C1 segment of cervical spinal cord (tissue), 14 donors: ENCODE measurements at places on chromosomes 12 and 14.

DNA sequence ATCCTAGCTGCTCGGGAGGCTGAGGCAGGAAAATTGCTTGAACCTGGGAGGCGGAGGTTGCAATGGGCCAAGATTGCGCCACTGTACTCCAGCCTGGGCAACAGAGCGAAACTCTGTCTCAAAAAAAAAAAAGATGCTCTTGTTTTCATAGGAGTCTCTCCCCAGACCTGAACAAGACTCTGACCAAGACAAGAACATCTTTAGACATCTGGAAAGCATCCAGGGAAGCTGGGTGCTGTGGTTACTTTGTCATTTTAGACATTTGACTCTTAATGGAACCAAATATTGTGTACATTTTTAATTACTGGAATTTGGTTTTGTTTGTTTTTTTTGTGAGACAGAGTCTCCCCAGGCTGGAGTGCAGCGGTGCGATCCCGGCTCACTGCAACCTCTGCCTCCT lies 21.1 kb upstream of the ATF1 start:
- no peak for DNase-seq

DNA sequence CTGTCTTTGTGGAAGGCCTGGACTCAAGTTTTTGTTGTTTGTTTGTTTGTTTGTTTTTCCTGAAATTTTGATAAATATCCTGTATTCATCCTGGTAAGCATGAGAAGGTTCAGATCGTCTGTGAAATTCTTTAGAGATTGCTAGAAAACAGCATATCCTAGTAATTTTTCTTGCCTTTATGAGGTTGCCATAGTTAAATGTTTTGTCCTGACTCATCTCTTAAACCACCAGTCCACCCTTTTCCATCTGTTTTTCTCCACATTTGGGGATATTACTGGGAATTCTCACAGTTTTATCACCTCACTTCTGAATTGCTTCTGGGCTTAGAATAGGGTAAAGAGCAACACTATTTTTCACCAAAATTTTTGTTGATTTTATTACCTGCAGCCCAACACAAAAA lies 248.3 kb downstream of the FBXL14 start:
- no peak for DNase-seq

GRCh38 chr12:105423921-105424320 lies 93.4 kb downstream of the C12orf75 start:
- DNase-seq, result no peak

DNA sequence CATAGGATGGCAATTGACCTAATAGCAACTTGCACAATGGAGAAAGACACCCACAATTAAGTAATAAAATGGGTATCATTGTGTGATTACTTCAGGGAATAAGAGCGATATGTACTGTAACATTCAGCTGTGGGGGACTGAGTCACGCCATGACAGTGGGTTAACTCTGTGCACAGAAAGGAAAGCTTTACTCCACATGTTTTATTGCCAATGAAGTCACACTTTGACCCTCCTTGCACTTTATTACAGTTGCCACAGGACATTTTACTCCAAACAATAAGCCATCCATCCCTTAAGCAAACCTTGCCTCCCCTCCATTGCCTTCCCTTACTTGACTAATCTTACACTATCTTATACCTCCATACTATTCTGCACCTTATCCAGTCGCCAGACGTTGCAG lies 403.1 kb downstream of the VRK1 start:
- DNase-seq, result no peak

DNA sequence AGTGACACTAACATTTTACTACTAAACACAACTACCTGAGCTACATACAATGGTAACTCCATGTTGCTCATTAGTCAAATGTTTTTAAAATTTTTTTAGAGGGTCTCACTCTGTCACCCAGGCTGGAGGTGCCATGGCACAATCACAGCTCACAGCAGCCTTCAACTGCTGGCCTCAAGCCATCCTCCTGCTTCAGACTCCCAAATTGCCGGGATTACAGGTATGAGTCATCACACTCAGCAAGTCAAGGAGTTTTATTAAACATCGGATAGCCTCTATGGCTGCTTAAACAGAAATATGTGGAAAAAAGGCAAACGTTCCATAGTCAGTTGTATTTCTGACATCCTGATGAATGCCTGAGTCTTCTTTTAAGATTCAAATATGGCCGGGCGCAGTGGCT lies 11.1 kb upstream of the NPFF start:
- no peak for DNase-seq

DNA sequence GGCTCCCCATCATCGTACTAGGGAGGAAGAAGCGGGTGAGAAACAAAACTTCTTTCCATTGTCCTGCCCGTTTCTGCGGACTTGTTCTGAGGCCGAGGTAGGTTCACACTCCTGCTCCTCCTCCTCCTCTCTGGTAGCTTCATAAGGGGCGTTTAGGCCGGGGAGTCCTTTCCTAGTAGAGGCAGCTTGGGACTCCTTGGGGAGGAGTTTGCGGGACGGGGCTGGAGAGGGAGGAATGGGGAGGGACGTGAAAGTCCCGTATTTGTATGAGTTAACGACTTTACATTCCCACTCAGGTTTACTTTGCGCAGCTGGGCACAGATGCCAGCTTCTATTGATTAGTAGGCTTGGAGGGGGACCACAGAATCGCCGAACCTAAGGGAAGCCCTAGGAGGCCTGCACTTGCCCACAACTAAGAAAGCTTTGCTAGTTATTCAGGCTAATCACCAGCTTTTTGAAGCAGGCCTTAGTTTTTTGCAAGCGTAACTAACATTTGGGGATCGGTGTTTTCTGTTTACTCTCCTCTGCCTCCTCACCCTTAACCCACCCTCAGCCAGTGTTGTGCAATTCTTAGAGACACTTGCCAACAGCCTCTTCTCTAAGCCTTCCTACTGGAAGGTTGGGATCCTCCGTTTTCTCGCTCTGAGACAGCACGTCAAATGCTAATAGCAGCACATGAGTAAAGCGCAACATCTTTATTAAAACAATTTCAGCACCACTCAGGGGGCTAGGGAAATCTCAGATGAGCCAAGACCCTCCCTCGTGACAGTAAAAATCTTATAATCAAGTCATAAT lies 499 bp downstream of the RNASE4 start:
- DNase-seq, result no peak

DNA sequence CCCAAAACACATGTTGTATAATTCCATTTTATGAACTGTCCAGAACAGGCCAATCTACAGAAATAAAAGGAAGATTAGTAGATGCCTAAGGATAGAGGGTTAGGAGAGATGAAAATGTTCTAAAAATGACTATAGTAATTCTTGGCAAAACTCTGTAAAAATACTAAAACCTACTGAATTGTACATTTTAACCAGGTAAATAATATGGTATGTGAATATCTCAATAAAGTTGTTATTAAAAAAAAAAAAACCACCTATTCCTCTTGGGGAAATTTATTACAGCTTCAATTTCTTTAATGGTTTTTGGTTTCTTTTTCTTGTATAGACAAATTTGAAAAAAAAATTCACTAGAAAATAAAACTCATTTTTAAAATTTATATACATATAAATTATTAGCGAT lies 33.2 kb downstream of the YAF2 start:
- DNase-seq, result no peak

DNA sequence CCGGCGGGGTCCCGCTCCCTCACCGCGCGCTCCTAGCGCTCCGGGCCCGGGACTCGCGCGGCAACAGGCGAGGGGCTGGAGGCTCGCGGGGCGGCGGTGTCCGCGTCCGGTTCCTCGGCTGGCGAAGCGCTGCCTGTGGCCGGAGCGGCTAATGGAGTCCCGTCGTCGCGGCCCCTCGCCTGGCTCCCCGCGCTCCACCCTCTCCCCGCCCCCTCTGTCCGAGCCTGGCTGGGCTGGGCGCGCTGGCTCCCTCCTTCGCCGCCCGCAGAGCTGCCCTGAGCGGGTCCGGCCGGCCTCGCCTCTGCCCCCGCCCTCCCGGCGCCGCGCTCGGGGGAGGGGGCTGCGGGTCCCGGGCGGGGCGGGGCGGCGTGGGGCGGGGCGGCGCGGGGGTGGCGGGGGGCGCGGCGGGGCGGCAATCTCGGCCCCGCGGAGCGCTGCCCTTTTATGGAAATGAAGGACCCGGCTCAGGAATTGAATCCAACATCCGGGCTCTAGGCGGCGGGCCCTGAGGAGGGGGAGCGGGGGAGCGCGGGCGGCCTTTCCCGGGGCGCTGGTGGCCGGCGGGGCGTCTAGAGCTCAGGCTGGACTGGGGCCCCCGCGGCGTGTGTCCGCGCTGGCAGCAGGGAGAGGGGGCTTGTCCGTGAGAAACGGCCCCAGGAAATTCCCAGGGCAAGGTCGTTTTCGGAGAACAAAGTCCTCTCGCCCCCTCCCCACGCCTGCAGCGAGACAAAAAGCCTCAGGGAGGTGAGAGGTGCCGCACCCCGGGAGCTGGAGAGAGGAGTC lies at the start of gene FERMT2:
Gene FERMT2 (minus strand): TSS at position 153 of the 783 bp plus-strand sequence. CDS start 482 bp downstream, outside the sequence.
- DNase-seq, result peak; percentile 84

DNA sequence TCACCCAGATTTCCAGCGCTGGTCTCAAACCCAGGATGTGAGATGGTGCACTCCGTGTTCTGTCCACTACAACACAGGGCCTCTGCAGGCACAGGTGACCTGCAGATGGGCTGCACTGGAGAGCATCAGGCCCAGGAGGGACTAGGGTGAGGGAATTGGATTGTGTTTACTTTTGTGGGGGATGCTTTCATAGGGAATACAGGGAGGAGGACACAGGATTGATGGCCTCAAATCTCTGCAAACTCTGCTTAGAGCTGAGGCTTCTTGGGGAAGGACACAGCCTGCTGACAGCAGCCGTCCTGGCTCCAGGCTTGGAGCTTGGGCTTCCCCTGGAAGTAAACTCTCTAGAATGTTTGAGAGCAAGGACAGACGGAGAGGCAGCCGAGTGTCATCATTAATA lies 57.1 kb downstream of the NTF3 start:
- DNase-seq, result no peak

GRCh38 chr14:45698462-45699134 lies 445.6 kb upstream of the MIS18BP1 start:
- DNase-seq, result no peak

- DNase-seq, result no peak
Observed at GRCh38 chr12:123942238-123942653, 30.4 kb downstream of the CCDC92 start.

DNA sequence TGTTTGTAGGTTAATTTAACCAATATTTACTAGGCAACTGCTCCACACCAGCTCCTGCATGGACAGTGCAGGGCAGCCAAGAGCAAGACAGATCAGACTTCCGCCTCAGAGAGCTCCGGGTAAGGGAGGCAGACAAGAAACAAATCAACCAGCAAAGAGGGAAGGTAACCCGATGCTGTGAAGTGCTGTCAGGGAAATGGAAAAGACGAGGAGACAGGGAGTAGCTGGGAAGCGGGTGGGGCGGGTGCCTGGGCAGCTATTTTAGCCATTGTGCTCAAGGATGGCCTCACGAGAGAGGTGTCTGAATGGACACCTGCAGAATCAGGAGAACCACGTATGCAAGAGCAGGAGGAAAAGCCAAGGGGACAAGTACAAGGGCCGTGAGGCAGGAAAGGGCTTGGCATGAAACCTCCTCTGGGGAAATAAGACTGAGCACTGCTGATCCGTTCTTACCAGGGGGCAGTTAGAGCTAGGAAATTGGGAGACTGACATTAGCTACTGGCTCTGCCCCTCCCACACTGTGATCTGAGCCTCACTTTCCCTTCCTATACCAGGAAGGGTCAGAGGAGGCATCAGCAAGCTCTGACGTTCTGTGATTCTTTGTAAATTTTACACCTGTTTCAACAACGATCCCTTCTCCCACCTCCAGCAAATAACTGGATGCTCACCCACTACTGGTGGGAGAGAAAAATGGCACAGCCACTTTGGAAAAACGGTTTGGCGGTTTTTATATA lies 6.5 kb upstream of the TMEM119 start:
- no peak for DNase-seq

DNA sequence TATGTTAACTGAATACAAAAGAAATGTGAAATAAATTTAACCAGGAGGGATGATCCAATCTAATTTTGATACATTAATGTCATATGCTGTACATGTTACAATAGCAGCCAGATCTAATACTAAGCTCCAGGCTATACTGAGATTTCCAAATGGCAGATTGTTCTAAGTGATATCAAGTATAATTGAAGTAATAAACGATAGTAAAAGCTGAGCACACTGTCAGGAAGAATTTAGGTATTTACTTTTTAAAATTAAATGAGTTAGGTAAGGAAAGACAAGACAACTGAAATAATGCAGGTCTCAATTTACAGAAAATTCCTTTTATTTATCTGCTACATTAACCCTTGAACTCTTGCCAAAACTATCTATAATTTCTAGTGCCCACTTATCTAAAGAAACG lies 39.9 kb downstream of the INSM2 start:
- DNase-seq, result no peak

DNA sequence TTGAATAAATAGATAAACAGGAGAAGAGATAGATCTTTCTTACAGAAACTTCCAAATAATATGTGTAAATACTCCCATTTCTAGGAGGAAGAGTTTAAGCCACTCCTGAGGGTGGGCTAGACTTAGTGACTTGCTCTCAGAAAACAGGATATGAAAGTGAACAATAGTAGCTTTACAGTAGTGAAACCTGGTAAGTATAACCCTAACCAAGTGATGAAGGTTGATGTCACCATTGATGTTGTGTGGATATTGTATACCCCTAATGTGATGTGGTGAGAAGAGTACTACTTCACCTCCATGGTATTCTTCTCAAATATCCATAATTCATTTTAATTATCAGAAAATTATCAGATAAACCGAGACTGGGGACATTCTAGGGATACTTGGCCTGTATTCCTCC lies 20.9 kb downstream of the AKAP6 start:
- DNase-seq, result no peak

DNA sequence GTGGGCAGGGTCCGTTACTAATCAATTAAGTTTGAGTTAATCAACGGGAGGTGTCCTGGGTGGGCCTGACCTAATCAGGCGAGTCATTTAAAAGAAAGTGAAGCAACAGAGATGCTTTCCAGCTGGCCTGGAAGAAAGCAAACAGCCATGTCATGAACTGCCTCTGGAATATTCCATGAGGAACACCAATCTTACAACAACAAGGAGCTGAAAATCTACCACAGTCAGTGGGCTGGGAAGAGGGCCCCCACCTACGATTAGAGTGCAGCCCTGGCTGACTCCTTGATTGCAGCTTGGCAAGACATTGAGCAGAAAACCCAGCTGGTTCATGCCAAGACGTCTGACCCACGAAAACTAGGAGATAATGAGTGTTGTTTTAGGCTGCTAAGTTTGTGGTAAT lies 56.2 kb downstream of the SSPN start:
- no peak for DNase-seq

GRCh38 chr14:94127330-94127729 lies 2.1 kb downstream of the IFI27L2 start:
- no peak for DNase-seq

DNA sequence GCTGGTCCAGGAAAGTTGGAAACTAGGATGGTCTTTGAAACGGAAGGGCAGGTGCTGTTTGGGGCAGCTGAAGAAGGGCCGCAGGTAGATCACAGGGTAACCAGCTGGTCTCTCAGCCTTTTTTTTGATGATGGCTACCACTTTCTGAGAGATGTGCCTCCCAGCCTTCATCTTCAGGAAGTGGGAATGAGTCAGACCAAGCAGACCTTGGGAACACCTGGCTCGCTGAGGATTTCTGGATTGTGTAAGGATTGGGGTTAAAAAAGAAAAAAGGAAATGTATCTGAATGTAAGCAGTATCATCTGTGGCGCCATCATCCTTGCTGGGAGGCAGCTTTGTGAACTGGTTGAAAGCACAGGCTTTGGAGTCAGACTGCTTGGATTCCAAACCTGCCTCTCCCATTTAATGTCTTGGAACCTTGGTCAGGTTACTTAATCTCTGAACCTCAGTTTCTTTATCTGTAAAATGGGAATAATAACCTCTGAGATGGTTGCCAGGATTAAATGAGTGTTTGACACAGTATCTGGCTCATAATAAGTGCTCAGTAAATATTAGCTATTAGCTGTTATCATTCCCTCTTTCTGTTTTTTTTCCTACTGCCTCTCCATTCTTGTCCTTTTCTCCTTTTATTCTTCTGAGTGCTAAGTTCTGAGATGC lies 1.7 kb downstream of the PRPF40B start:
- DNase-seq, result no peak

GRCh38 chr14:101556131-101556530 lies 5.2 kb upstream of the DIO3 start:
- no peak for DNase-seq
